Cerebellum (tissue), 4 donors: ENCODE measurements at places on chromosomes 16 and 17.

GRCh38 chr17:8151641-8152111 is 528 bp downstream of the PER1 start:
- DNase-seq: peak; percentile 34

- DNase-seq: no peak
Measured at GRCh38 chr16:87254296-87254695, 62.9 kb downstream of the C16orf95 start.

GRCh38 chr17:14228903-14229302 is 7.8 kb downstream of the CDRT15 start:
- DNase-seq: no peak

- no peak for DNase-seq
Measured at GRCh38 chr16:75503801-75504200, 8.6 kb upstream of the CHST6 start.

GRCh38 chr16:76488065-76488417 is 210.8 kb downstream of the CNTNAP4 start:
- no peak for DNase-seq

DNA sequence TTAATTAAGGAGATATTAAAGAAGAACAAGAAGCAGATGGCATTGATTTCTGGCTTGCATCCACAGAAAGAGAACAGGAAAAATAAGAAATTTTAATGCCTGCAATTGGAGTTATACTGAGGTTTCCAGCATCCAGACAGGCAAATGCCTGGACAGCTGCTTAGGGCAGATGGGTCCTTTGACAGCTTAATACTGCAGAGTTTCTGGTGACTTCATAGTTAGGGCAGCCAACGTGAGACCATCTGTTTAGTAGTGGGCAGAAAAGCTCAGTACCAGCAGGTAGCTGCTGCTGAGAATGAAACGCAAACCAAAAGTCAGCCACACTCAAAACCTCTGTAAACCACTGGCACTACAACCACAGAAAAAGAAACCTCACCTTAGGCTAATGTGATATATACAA is 109.8 kb downstream of the CDK5R1 start:
- peak; percentile 78 for DNase-seq

GRCh38 chr17:71869841-71870545 is 250.8 kb upstream of the SOX9 start:
- no peak for DNase-seq

GRCh38 chr17:2898255-2898926 is 102.2 kb downstream of the RAP1GAP2 start:
- no peak for DNase-seq

DNA sequence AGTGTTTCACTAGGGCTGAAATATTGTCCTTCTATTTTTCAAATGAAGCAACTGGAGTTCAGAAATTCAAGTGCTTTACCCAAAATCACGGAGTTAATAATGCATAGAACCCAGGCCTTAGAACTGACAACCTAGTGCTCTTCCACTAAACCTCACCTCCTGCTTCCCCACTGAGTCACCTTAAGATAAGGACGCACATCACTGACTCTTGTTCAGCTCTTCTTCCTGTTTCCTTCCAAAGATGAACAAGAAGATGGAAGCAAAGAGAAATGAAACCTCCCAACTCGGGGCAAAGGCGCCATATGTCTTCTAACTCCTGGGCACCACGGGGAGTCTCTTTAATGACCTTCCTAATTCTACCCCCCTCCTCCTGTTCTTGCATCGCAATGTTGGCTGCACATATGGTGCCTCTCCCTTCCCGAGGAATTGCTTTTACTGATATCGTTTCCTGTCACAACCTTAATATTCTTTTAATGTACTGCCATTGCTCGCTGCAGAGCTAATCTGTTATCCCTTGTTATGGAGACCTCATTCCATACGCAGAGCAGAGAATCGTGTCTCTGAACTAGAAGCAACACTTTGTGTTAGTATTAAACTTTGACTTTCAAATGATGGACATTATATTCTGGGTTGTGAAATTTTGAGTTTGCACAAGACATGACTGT is 591.4 kb downstream of the TMEM114 start:
- no peak for DNase-seq

- peak; percentile 58 for DNase-seq
Measured at GRCh38 chr16:397736-398332, 835 bp downstream of the NME4 start.

DNA sequence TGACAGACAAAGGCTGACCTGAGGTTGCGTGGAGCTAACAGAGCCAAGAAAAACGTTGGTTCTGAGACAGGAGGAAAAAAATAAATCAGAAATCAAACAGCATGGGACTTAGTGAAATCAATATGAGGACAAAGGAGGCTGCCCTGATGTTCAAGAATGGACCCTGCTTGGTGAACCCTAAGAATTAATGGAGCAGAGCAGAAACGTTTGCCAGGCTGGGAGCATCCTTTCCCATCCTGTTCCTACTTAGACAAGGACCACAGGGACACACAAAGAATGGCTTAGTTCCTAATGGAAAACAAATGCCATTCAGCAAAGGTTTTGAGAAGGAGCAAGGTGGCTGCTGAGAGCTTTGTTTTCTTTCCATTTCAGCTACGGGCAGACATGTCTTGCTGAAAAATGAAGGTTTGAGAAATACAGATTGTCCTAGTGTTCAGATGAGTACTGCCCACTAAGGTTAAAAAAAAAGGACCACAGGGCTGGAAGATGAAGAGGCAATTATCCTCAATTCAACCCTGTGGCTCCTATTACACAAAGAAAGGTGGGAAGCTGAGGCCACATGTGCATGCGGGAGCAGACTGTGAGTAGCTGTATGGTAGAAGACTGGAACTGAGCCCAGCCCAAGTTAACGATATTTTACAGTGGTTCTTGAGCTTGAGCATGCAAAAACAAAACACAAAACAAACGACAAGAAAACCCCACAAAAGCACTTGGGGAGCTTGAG is 230.1 kb downstream of the SLC39A11 start:
- no peak for DNase-seq

DNA sequence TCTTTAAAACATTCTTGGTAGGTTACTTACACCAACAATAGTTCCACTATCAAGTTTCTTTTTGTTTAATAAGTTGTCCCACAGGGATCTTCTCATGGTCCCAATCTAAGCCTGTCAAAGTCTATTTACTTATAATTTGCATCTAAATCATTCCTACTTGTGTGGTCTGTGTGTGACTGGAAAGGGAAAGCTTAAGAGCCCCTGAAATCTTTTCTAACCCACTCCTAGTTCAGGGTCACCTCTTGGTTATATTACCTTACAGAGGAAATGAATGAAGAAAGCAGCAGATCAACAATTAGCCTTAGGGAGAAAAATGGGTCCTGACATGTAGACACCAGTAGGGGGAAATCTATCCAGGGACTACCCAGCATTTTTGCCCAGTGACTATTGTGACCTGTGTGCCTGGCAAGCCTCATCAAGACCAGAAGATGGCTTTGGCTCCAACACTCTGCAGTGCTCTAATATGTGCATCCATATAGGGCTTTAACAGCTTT is 110.4 kb upstream of the HAS3 start:
- DNase-seq: no peak

DNA sequence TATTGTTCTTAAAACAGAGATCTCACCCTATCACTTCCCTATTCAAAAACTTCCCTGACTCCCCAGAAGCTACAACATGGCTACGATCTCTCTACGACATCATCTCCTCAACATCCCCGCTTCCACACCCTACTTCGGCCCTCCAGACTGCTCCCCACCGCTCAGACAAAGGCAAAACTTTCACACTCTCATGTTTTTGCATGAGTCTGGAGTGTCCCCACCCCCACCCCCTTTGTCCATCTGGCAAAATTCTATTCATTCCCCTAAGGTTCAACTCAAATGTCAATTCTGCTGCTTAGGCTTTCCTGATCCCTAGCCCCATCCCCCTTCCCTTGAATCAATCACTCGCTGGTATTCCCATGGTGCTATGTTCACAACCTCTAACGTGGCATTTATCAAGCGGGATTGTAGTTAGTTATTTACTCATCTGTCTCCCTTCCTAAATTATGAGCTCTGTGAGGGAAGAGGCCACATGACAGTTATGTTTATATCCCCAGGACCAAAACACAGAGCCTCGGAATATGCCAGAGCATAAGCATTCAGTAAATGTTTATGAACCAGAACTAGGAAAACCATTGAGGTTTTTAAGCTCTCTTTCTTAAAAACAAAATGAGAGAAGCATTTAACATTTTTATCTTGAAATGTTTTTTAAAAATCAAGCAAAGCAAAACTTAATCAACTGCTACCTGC is 55.9 kb downstream of the STX8 start:
- no peak for DNase-seq

DNA sequence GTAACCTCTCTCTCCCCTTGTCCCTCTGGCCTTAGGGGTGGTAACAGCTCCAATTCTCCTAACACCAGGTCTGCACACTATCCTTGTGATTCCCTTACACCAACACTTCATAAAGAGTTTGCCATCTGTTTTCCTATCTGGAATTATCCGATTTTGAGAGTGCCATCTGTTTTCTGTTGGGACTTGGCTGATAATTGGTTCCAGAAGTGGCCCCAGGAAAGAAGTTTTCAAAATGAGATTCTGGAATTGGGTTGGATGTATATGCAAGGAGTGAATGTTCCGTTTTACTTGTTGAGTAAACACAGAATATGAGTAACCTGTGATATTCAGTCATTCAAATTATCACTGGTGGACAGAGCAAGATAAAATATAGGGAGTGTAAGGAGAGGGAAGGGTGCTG is 134.1 kb upstream of the HS3ST3A1 start:
- DNase-seq: no peak

- DNase-seq: no peak
Measured at GRCh38 chr16:67961551-67961957, 6.9 kb downstream of the SLC12A4 start.

- DNase-seq: no peak
Measured at GRCh38 chr17:79028496-79029326, 4.7 kb downstream of the C1QTNF1 start.

DNA sequence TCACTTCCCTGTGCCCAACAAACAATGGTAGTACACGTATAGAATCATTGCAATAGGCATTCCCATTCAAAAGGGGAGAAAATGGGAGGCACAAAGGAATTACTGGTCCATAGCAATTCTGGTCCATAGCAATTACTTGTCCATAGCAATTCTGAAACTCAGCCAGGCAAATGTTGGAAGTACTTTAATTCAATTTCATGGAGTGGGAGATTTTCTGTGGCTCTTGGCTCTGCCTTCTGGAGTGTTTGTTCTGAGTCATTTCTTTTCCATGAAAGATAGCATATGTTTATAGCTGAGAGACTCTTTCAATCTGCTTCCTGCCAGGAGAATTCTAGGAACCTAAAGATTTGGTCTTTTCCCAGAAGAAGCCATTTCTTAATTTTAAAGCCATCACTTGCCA is 182.8 kb upstream of the ELAC2 start:
- DNase-seq: no peak

GRCh38 chr16:53945996-53946395 is 242.0 kb downstream of the FTO start:
- no peak for DNase-seq

DNA sequence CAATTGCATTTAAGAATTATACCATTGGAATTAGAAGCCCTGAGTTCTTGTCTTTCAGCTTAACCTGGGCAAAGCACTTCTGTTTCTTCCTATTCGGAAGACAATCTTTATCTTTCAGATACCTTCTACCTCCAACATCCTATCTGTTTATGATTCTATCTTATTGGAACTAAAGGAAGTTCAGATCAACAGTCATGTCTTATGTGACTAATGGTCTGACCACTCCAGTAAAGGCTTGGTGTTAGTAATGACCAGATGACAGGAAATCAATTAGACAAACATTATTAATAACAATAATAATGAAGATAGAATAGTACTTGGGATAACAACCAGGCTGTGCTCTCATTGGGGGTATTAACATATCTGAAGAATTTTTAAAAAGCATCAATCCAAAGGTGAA is 11.3 kb downstream of the HS3ST3A1 start:
- DNase-seq: no peak

DNA sequence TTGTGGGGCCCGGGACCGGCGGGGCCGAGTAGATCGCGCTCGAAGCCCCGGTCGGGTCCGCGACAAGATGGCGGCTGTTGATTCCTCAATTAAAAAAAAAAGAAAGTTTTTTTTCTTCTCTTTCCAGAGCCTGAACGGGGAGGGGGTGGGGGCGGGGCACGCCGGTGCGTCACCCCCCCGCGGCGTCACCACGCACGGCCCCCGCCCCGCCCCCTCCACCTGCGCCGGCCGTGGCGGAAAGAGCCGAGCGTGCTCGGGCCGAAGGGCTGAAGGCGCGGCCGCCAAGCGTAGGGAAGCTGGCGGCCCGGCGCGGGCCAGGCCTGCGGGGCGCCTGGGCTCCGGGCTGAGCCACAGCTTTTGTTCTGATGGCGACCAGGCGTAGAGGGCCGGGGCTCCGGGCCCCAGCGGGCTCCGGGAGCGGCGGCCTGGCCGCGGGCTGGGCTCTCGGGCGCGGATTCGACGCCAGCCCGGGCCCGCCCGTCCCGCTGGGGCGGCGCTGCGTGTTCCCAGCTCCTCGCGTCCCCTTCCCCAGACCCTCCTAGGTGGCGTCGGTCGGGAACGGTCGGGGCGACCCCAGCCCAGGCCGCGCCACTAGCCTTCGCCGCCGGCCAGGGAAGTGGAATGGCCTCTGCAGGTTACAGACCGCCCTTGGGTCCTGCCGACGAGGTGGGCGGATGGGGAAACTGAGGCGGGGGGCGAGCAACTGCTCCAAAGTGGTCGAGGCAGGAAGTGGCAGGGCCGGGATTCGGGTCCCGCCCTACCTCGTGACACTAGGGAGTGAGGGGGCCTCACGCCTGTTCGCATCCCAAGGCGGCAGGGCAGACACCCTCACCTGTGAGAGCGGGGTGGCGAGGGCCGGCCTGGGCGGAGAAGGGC is at the start of gene CREBBP:
CREBBP (minus strand) TSS at position 91 of the 876 bp plus-strand sequence. CDS start 797 bp downstream, outside the sequence.
- peak; percentile 94 for DNase-seq

DNA sequence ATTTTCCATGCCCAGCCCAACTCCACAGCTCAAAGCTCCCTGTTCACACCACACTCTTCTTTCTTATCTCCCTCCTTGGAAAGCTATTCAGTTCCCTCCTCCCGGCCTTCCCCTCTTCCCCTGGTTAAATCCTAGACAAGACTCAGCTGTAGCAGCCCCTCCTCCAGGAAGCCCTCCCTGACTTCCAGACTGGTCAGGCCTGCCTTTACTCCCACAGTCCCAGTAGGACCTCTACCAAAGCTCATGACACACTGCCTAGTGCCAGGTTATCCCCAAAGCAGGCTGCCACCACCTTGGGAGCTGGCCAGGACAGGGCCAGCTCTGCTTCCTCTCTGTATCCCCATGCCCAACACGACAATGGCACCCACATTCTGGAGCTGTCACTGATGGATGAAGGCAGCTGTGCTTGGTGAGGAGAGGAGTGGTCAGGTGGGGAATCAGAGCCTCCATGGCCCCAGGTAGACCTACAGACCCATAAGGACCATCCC is 50.0 kb downstream of the BEAN1 start:
- DNase-seq: no peak

DNA sequence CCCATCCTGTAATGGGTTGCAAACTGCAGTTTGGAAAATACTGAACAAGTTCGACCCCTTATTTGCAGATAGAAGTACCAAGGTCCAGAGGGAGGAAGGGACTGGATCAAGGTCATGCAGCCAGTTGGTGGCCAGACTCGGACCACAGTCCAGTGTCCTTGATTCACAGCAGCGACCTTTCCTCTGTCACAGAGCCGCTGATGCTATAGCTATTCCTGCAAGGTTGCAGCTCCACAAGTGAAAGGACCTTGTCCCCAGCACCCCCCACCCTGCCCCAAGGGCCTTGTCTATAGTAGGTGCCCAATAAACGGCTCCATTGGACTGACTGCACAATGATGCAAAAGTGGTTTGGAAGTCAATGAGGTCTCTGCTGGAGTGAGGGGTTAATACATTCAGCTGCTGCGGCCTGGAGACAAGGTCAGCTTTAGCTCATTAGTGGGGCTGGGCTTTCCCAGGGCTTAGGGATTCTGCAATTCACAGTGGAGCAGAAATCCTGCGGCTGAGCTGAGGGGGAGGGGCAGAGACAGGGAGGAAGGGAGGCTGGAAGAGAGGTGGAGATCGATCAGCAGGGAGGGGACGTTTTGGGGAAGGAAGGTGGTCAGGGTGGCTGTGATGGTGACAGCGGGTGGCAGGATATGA is 13.4 kb upstream of the CRHR1 start:
- no peak for DNase-seq
